ENCODE measurements at places on chromosomes 3 and 15. TPM values are rescaled to one million over a fixed set of nuclear protein-coding genes. Genes with fewer than 3 reads are reported as not detected.
A peak's percentile ranks its signal among the peaks of the same experiment; 100 is the strongest.

DNA sequence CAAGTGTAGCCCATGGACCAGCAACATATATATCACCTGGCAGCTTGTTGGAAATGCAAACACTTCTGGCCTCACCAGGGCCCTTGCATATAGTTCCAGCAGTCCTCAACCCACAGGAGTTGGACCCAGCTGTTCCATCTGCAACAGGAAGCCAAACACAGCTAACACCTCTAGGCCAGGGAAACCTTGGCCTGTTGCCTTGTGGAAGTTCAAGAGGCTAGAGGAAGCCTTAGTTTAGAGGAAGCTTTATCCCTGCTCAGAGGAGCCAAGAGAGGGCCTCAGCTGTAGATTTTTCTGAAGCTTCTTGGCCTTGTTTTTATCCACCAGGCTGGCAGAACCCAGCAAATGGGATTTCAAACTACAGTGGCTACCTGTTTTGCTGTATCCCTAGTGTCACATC lies 11.4 kb downstream of the FHIT start:
- no peak overlapping the region for H3K27ac ChIP-seq
- DNase-seq, result no peak
- no peak overlapping the region for H3K4me3 ChIP-seq
- no peaks in the 10 kb centered on the region for H3K36me3 ChIP-seq
- no peaks in the 10 kb centered on the region for H3K27me3 ChIP-seq
- H3K4me1 ChIP-seq, result no peaks in the 10 kb centered on the region

DNA sequence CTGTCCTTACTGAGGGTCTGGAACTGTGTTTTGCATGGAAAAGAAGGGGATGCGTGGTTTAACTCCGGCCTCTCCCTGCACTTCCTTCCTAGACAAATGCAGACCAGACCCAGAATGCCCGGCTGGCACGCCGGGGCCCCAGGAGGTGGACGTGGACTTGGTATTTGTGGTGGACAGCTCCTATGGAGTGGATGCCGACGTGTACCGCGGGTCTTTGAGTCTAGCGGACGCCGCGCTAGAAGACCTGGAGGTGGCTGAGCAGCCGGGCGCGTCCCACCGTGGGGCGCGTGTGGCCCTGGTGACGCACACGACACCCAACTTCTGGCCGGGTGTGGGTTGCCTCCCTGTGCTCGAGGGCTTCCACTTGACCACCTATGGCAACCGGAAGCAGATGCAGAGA lies 81.8 kb upstream of the COL6A5 start:
- no peak overlapping the region for H3K4me3 ChIP-seq
- H3K36me3 ChIP-seq, result no peaks in the 10 kb centered on the region
- no peak for DNase-seq
- H3K4me1 ChIP-seq, result no peaks in the 10 kb centered on the region
- H3K27me3 ChIP-seq, result peaks cover 3% of the 10 kb centered on the region

GRCh38 chr15:63264688-63265293 lies 12.6 kb upstream of the APH1B start:
- H3K27ac ChIP-seq, result no peak overlapping the region
- no peak overlapping the region for H3K4me3 ChIP-seq
- no peaks in the 10 kb centered on the region for H3K27me3 ChIP-seq
- no peak for DNase-seq
- H3K36me3 ChIP-seq, result peaks cover 57% of the 10 kb centered on the region
- H3K4me1 ChIP-seq, result peaks cover 9% of the 10 kb centered on the region

DNA sequence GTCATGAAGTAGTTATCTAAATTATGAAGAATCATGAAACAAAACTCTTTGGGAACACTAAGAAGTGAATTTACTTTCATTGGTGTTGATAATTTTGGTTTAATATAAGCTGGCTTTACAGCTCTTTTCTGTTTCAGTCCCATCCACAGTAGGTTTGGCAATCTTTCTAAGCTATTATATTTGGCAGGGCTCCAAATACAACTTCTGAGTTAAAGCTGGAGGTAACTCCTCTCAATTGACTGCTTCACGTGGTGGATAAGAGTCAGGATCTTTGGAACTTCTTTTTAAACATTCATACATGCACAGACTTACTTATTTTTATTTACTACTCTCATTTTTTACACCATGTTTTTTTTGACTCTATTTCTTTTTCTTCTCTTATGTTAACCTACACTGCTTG lies 106.5 kb upstream of the EPHA3 start:
- H3K27ac ChIP-seq, result no peak overlapping the region
- H3K4me1 ChIP-seq, result no peaks in the 10 kb centered on the region
- no peak overlapping the region for H3K4me3 ChIP-seq
- no peak for DNase-seq
- no peaks in the 10 kb centered on the region for H3K27me3 ChIP-seq

- H3K27ac ChIP-seq, result no peak overlapping the region
- no peak overlapping the region for H3K4me3 ChIP-seq
- peaks cover 14% of the 10 kb centered on the region for H3K27me3 ChIP-seq
- no peaks in the 10 kb centered on the region for H3K4me1 ChIP-seq
- no peak for DNase-seq
Measured at GRCh38 chr15:52093539-52094510, 18.8 kb downstream of the BCL2L10 start.

Gene UROC1
- total RNA-seq, result not detected

DNA sequence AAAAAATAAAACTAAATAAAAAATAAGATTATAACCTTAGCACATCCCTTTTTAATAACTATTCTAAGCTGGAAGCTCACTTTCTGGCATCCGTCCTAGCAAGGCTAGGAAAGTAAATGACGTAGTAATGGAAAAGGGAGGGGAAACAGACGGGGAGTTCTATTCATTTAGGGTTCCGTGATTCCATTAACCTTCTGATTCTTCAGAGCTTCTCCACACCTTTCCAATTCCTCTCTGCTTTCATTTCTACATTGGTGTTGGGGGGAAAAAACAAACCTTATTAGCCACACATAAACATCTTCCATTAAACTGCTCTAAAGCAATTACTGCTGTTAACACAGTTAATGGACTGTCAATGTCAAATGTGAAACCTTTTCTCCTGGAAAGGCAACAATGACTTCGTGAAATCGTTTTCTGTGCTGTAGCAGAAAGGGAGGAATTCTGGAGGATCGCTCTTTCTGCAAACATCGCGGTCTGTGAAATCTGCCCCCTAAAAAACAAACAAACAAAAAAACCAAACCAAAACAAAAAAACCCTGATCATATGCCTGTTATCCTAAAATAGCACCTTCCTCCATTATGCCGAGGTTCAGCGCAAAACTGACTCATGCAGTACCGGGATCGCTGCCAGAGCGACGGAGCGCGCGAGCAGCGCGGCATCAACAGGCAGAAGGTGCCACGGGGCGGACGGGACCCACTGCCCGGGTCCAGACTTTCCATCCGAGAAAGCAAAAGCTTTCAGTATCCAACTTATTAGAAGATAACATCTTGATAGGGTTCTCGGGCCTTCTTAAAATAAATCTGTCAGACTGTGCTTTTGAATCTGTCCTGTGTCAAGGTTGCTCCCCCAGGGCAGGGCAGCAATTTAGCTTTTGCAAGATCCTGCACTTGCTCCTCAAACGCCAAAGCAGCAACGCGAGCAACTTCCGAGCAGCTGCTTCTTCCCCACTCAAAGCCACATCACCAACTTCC lies 156.2 kb downstream of the FGF12 start:
- no peaks in the 10 kb centered on the region for H3K36me3 ChIP-seq
- peaks cover 16% of the 10 kb centered on the region for H3K27me3 ChIP-seq
- H3K27ac ChIP-seq, result no peak overlapping the region
- DNase-seq, result no peak
- peaks cover 2% of the 10 kb centered on the region for H3K4me1 ChIP-seq

DNA sequence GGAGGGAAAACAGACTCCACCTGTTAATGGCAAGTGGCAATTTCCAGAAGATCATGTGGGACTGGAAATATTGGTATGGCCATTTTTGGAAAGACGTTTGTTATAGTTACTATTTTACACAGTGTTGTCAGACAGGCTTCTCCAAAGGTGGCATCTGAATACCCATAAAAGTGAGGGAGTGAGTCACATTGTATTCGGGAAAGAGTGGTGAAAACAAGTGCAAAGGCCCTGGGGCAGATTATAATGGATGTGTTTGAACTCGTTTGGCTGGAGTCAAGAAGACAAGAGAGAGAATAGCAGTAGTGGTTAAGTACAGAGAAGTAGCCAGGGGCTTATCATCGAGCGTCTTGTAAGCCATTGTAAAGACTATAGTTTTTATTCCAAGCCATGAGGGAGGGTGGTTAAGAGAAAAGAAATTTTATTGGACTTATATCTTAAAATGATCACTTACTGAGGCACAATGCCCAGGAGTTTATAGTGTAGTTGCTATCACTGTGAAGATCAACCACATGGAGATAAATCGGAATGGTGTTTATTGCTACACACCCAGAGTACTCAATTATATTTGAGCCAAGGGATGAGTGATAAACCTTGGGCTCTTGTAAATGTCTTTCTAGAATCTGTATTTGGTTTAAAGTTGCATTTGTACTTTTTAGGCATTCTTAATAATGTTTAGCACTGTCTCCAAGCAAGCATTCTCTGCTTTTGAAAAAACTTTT lies 212.8 kb upstream of the KBTBD8 start:
- no peaks in the 10 kb centered on the region for H3K36me3 ChIP-seq
- peaks cover 5% of the 10 kb centered on the region for H3K27me3 ChIP-seq
- no peak for DNase-seq
- H3K4me3 ChIP-seq, result no peak overlapping the region

- no peaks in the 10 kb centered on the region for H3K27me3 ChIP-seq
- no peaks in the 10 kb centered on the region for H3K36me3 ChIP-seq
- no peaks in the 10 kb centered on the region for H3K4me1 ChIP-seq
- DNase-seq, result no peak
Measured at GRCh38 chr3:77373619-77374018, 333.7 kb downstream of the ROBO2 start.

Gene HCN4
- total RNA-seq, result not detected

Gene KNG1
- total RNA-seq, result not detected

- no peak overlapping the region for H3K27ac ChIP-seq
- no peaks in the 10 kb centered on the region for H3K27me3 ChIP-seq
- peaks cover 8% of the 10 kb centered on the region for H3K4me1 ChIP-seq
- no peaks in the 10 kb centered on the region for H3K36me3 ChIP-seq
- no peak for DNase-seq
Measured at GRCh38 chr3:31392568-31392967, 140.2 kb upstream of the STT3B start.

Gene AGBL1
- total RNA-seq, result not detected

Gene GPR160
- 6.2 TPM for total RNA-seq

GRCh38 chr15:77786956-77787355 lies 154.2 kb upstream of the LINGO1 start:
- no peaks in the 10 kb centered on the region for H3K36me3 ChIP-seq
- no peaks in the 10 kb centered on the region for H3K27me3 ChIP-seq
- no peak overlapping the region for H3K27ac ChIP-seq
- no peak for DNase-seq

Gene CPNE9
- total RNA-seq, result 0.25 TPM

DNA sequence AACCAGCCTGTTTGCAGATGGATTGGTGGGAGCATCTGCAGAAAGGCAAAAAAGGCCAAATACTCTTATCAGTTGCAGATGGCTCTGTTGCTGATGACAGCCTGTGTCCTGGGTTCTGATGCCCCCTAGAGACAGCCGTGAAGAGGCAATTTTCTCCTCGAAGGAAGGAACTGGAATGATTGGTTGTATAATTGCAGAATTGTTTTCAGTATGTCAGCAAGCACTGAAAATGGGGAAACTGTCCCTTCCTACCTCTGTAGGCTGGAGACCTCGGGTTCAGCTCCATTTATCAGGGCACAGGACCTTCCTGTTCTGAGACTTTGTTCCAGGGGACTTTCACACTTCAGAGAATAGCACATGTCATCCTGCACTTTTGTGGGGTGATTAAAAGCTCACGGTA lies 103.0 kb downstream of the PGPEP1L start:
- no peaks in the 10 kb centered on the region for H3K27me3 ChIP-seq
- no peak overlapping the region for H3K27ac ChIP-seq
- peak; percentile 16 for DNase-seq
- peaks cover 2% of the 10 kb centered on the region for H3K36me3 ChIP-seq
- no peak overlapping the region for H3K4me3 ChIP-seq

DNA sequence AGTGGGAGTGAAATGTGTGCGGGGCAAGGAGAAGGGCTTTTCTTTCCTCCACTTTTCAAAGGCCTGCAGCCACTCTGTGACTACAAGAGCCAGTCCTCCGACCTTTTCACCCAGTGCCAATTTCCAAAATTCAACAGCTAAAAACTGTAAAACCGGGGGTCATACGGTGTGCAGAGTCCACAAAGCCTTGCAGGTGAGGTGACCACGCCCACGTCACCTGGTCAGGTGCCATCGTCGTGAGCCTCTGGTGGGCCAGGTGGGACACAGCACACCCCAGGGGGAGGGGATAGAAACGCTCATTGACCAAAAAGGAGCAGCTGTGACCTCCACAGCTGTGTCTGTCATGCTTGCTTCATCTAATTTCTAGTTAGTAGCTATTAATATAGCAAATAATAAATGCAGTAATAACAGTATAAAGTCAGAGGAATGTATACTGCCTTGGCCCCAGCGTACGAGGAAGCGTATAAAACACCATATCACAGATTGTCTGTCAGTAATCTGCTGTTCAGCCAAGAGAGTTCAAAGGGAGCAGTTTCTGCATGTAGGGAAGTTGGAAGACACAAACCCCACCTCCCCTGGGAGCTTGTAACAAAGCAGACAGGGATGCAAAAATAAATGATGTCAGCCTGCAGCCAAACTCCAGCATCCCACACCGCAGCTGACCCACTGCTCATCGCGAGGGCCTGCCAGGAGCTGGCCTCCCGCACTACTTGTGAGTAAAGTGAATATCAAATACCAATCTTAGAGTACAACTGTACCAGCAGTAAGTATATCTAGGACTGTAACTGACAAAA lies 86.7 kb downstream of the VGLL4 start:
- peaks cover 25% of the 10 kb centered on the region for H3K36me3 ChIP-seq
- no peak overlapping the region for H3K27ac ChIP-seq
- DNase-seq, result no peak
- no peaks in the 10 kb centered on the region for H3K27me3 ChIP-seq
- no peak overlapping the region for H3K4me3 ChIP-seq

GRCh38 chr3:172202797-172203196 lies 163.4 kb downstream of the FNDC3B start:
- DNase-seq, result no peak
- H3K4me3 ChIP-seq, result no peak overlapping the region
- peaks cover 7% of the 10 kb centered on the region for H3K36me3 ChIP-seq
- no peaks in the 10 kb centered on the region for H3K4me1 ChIP-seq
- no peaks in the 10 kb centered on the region for H3K27me3 ChIP-seq

DNA sequence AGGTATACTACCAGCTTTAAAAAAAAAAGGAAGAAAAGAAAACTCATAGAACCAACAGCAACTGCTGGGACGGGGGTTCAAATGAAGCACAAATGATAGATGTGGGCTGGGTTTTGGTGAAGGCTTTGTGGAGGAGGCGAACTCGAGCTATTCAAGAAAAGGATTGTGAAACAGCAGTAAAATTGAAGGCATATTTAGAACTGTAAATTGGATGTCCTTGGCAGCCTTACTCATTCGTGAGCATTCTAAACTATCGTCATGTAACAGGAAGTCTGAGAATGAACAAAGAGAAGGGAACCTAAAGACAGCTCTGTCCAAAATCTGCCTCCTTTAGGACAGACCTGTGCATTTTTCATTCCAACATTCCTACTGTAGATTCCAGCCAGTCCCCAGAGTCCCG lies 97.8 kb downstream of the LARS2 start:
- H3K27ac ChIP-seq, result no peak overlapping the region
- H3K27me3 ChIP-seq, result no peaks in the 10 kb centered on the region
- DNase-seq, result no peak
- no peak overlapping the region for H3K4me3 ChIP-seq
- H3K36me3 ChIP-seq, result peaks cover 43% of the 10 kb centered on the region

Data from activated CD4-positive, alpha-beta T cell treated with anti-CD3 and anti-CD28 coated beads, Interleukin-2, amount 10 ng/mL, durations not matched to agents 7 days and 5 days (primary cell).